Motor neuron (in vitro differentiated cells): ENCODE measurements at places on chromosomes 7 and 10. TPM values are rescaled to one million over a fixed set of nuclear protein-coding genes. Genes with fewer than 3 reads are reported as not detected.

Gene TRPV5
- total RNA-seq, result 0.14 TPM in 1 of 2 replicates, not detected in the other

Gene OPALIN
- total RNA-seq, result 0.21 and 0.27 TPM in 2 replicates

Gene LIPK
- total RNA-seq, result not detected in 2 replicates

Gene IL6
- total RNA-seq, result not detected in 2 replicates

Gene CCL24
- not detected in 2 replicates for total RNA-seq

Gene OR2A1
- 0.09 and 0.13 TPM in 2 replicates for total RNA-seq

Gene TLX1
- 0.45 TPM in 1 of 2 replicates, not detected in the other for total RNA-seq

Gene CDK1
- 0.31 and 0.38 TPM in 2 replicates for total RNA-seq

Gene A1CF
- total RNA-seq, result 0.38 and 0.52 TPM in 2 replicates

Gene AMZ1
- 3.3 and 3.7 TPM in 2 replicates for total RNA-seq

Gene PNLIPRP1
- total RNA-seq, result 0.06 TPM in 1 of 2 replicates, not detected in the other

Gene CCDC186
- 14.6 and 20.4 TPM in 2 replicates for total RNA-seq

Gene ASL
- 8.2 and 10.4 TPM in 2 replicates for total RNA-seq

Gene SAP25
- 1.1 and 2.5 TPM in 2 replicates for total RNA-seq

Gene FAM25A
- total RNA-seq, result not detected in 2 replicates

Gene SFRP4
- total RNA-seq, result 0.08 and 0.23 TPM in 2 replicates

Gene BHLHA15
- total RNA-seq, result not detected in 2 replicates

Gene HHEX
- 0.54 and 0.56 TPM in 2 replicates for total RNA-seq

Gene JAKMIP3
- 1.5 and 2.0 TPM in 2 replicates for total RNA-seq

Gene RALA
- total RNA-seq, result 38.6 and 40.2 TPM in 2 replicates

Gene RPEL1
- 0.09 and 0.36 TPM in 2 replicates for total RNA-seq

Gene FFAR4
- total RNA-seq, result 0.11 TPM in 1 of 2 replicates, not detected in the other

Gene INMT
- 0.59 and 1.2 TPM in 2 replicates for total RNA-seq

Gene SMKR1
- 2.3 and 3.5 TPM in 2 replicates for total RNA-seq

Gene OLAH
- 0.42 TPM in 1 of 2 replicates, not detected in the other for total RNA-seq

Gene CUZD1
- 1.7 and 1.9 TPM in 2 replicates for total RNA-seq

Gene MAGI2
- total RNA-seq, result 9.9 and 10.1 TPM in 2 replicates

Gene PNLIPRP2
- total RNA-seq, result not detected in 2 replicates

Gene SPDYE1
- 0.22 and 0.50 TPM in 2 replicates for total RNA-seq

Gene AOAH
- total RNA-seq, result 0.81 TPM in 1 of 2 replicates, not detected in the other

Gene MLXIPL
- total RNA-seq, result 8.1 and 13.1 TPM in 2 replicates

Gene FAM20C
- total RNA-seq, result 19.0 and 21.6 TPM in 2 replicates

Gene SYT15B
- total RNA-seq, result 0.18 and 0.33 TPM in 2 replicates

Gene PIP
- not detected in 2 replicates for total RNA-seq

Gene AGMO
- 0.22 TPM in 1 of 2 replicates, not detected in the other for total RNA-seq

Gene SPDYE9
- 1.7 and 2.2 TPM in 2 replicates for total RNA-seq
